ENCODE measurements at places on chromosomes 4 and X.
A peak's percentile ranks its signal among the peaks of the same experiment; 100 is the strongest.

GRCh38 chr4:47493238-47494123 lies 8.4 kb downstream of the ATP10D start:
- no peak for DNase-seq

- no peak for DNase-seq
Observed at GRCh38 chr4:189200353-189200752, 740.3 kb upstream of the FRG1 start.

- DNase-seq = no peak
Observed at GRCh38 chrX:101210630-101211029, 9.0 kb upstream of the DRP2 start.

GRCh38 chr4:113905301-113905700 lies 74.1 kb downstream of the ARSJ start:
- no peak for DNase-seq

DNA sequence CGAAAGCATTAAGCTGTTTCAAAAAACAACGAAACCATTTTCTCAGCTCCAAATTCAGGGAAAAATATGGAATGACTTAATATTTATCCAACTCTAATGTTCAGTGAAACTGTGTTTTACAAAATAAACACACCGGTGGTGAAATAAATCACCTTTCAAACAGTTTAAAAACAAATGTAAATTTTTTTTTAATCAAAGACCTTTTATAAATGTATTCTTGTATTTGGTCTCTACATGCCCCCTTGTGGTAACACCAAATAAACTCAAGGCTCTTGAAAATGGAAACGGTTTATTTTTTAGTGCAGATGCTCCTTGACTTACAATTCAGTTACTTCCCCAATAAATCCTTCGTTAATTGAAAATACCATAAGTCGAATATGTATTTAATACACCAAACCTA lies 45.8 kb upstream of the ITM2A start:
- DNase-seq = peak; percentile 3

- DNase-seq = no peak
Observed at GRCh38 chr4:98518559-98519267, 139.7 kb downstream of the TSPAN5 start.

- no peak for DNase-seq
Observed at GRCh38 chrX:103586314-103586646, 965 bp downstream of the TCEAL4 start.

DNA sequence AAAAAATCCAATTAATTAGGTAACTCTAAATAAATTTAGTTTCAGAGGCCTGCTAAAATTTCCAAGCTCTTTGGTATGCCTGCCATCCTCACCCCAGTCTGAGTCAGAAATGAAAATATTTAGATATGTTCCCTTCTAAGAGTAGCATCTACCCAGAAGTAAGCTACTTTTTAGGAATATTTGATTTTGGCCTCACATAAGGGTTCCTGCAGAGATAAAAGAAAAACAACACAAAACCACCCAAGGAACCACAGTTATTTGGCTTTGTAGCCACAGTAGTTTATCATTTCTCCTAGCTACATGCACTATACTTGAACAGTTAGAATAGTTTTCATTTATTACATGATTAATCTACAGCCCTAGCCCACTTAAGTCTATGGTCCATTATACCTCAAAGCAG lies 192.6 kb upstream of the FAM241A start:
- peak; percentile 35 for DNase-seq

- DNase-seq = no peak
Observed at GRCh38 chr4:24236120-24236519, 346.3 kb upstream of the PPARGC1A start.

GRCh38 chrX:11282043-11282442 lies 11.2 kb upstream of the AMELX start:
- no peak for DNase-seq

- no peak for DNase-seq
Observed at GRCh38 chr4:43049326-43049725, 156.8 kb downstream of the GRXCR1 start.

DNA sequence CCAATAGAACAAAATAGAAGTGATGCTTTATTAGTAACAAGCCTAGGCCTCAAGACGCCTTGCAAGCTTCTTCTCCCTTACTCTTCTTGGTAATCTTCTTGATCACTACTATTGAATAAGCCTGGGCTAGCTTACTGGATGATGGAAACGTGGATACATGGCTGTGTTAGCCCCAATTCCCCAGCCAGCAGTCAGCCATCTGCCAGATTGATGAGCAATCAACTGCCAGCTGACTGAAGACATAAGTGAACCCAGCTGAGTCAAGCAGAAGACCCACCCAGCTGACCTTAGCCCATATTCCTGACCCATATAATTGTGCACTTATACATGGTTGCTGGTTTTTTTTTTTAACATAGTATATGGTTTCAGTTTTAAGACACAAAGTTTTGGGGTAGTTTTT lies 130.4 kb downstream of the DHX15 start:
- no peak for DNase-seq

All from AG08395 (cell line).